ENCODE measurements at places on chromosomes 6 and 20.

DNA sequence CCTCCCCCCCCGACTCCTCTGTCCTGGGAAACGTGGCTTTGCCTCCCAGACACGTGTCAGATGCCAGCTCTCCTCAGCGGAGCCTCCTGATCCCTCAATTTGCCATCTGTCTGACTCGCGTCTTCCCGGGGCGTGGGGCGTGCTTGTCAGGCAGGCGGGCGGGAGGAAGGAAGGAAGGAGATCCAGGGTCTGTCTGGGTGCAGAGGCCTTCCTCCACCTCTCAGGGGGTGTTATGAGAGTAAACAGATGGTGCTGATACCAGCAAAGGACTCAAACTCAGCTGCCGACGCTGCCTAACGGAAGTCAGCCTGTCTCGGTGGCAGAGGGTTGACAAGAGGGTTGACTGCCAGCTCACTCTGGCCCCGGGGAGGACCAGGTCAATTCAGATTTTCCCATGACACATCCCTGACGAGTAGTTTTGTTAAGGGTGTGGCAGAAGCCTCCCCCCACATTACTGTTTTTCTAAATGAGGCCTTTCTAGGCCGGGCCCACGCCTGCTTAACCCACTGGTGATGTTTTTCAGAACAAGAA, 17.0 kb downstream of the UQCC2 start:
- peak; percentile 59 for DNase-seq

DNA sequence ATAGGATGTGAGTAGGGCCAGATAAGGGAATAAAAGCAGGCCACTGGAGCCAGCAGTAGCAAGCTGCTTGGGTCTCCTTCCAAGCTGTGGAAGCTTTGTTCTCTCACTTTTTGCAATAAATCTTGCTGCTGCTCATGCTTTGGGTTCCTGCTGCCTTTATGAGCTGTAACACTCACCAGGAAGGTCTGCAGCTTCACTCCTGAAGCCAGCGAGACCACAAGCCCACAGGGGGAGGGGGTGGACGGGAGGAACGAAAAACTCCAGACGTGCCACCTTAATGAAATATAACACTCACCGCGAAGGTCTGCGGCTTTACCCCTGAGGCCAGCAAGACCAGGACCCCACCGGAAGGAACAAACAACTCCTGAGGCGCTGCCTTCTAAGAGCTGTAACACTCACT, 1324.4 kb upstream of the EYS start:
- no peak for DNase-seq

DNA sequence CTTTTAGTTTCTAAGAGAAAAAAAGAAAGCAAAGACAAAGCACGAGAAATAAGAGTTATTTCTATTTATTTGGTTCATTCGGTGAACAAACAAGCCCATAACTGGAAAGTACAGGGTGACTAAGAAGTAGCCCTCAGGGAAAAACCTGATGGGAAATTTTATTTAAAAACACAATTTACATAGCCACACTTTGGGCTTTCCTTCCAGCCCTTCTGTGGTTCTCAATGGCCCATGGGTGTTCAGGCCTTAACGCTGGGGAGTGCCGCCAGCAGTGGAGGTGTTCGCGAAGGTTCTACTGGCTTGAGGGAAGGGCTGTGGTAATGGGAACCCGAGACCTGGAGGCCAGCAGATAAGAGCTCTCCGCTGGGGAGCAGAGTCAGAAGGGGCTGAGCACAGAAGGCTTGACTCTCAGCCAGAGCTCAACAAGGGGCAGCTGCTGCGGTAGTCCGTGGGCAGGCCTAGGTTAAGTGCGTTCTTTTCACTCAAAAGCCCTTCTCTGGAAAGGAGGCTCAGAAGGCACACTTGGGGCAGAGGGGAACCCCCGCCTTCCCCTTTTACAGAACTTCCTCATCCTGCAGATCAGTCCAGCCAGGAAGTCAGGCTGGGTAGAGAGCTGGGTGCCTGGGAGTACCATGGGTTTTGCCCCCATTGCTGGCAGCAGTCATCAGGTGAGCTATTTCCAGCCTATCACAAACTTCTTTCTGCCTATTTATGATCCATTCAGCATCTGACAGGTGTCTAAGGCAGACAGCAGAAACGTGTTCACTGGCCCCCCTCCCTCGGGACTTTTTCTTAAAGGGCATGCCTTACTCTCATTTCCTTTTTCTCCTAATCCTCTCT, 8.8 kb upstream of the CD83 start:
- DNase-seq, result no peak

DNA sequence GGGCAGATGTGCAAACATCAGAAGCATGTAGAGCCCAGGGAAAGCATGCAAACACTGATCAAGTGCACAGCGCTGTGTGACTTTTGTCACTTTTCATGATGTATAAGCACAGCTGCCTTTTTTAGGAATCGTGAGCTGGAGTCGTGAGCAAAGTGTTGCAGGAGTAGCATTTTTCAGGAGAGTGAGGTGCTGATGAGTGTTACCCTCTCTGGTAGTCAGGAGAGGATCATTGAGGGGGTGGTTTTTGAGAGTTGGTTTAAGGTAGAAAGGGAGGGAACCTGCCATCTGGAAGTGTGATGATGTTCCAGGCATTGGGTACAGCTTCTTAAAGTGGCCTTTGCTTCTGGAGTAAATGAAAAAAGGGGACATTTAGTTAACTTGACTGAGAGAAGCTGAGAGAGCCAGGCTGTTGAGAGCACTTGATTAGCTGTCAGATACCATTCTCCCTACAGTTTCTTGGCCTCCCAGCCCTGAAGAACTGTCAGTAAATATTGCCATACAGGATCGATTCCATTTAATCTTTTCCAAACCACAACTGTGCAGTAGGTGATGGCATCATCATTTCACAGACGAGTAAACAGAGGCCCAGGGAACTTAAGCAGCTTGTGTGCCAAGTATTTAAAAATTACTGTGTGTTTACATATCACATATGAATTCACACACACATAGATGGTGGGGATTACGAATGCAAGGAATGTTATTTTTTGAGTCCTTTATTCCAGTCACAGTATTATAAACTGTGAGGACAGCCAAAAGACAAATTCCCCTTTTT, 28.9 kb downstream of the TPD52L1 start:
- no peak for DNase-seq

All from stimulated activated CD8-positive, alpha-beta memory T cell treated with anti-CD3 and anti-CD28 coated beads, Interleukin-12 subunit alpha, Interleukin-12 subunit beta, amount 100 ng/mL, for 4 hours (primary cell).